ENCODE measurements at places on chromosomes 6 and 20. TPM values are rescaled to one million over a fixed set of nuclear protein-coding genes. Genes with fewer than 3 reads are reported as not detected.
A peak's percentile ranks its signal among the peaks of the same experiment; 100 is the strongest.

The SLC24A3 gene
- total RNA-seq = not detected

DNA sequence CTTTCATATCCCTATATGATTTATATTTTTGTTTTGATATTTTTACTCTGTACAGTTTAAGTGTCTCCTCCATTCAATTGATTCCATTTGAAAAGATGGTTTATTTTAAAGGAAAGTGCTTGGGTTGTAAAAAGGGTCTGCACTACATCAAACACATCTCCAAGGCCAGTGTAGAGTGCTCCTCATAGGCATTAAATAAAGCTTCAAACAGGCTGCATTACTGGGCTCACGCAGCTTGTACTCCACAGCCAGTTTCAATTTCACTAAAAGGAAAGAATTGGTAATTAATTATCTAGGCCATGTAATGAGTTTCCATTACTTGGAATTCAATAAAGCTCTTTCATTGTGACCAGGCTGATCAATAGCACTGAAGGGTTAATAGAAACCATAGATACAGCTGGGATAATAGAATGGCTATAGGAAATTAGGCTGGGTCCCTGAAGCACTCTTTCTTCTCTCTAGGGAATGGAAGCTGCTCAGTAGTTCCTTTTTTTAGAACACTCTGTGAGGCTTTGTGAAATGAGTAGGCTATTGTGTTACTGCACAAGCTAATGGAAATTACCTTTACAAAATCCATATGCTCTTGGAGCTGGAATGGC is 442.2 kb downstream of the RNF144B start:
- DNase-seq = no peak

DNA sequence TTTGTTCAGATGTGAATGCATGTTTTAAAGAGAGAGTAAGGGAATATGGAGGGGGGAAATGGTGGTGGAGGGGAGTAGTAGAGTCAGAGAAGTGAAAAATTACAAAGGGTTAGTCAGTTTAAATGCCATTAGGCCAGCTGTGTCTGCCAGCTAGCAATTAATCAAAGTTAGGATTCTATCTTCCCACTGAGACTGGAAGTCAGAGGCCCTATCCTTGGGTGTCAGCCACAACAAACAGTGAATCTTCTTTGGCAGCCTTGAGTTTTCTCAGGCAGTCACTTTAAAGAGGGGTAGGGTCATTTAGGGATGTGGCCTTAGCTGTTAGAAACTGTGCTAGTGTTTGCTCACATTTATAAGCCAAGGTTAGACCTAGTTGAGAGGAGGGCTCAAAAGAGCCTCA is 120.5 kb upstream of the BTBD3 start:
- no peak for DNase-seq

DNA sequence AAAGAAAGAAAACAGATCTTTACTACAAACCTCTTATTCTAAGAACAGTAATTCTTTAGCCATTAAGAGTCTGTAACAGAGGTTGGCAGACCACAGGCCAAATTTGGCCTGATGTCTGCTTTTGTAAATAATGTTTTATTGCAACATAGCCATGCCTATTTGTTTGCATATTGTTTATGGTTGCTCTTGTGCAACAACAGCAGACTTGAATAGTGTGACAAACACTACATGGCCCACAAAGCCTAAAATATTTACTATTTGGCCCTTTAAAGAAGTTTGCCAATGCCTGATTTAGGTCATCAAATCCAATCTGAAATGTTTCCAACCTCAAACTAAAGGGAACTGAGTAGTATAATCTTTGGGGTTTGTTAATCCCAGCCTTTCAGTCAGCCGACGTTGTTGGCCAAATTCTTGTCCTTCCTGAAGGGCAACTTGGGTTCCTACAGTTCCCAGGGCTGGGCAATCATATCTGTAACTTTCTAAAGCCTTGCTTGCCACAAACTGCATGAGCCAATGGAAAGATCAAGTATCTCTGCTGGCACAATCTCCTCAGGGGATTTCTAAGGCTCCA is 33.9 kb upstream of the TBC1D20 start:
- DNase-seq = no peak

DNA sequence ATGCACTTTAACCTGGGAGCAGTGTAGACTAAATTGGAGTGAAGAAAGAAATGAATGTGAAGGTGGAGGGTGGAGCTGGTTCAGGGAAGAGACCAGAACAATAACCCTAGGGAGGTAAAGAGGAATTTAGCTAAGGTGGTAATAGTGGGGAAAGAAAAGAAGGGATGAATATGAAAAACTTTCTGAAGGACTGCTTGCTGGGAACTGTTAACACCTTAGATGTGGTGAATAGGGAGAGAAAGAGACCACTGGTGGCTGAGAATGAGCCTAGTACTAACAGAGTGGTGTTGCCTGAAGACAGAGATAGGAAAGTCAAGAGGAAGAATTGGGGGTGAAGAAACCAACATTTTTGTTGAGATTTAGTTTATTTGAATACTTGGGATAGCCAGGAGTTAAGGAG is 78.4 kb upstream of the HS3ST5 start:
- DNase-seq = no peak

GRCh38 chr6:32973144-32974015 is 5.0 kb downstream of the BRD2 start:
- DNase-seq = peak; percentile 31

DNA sequence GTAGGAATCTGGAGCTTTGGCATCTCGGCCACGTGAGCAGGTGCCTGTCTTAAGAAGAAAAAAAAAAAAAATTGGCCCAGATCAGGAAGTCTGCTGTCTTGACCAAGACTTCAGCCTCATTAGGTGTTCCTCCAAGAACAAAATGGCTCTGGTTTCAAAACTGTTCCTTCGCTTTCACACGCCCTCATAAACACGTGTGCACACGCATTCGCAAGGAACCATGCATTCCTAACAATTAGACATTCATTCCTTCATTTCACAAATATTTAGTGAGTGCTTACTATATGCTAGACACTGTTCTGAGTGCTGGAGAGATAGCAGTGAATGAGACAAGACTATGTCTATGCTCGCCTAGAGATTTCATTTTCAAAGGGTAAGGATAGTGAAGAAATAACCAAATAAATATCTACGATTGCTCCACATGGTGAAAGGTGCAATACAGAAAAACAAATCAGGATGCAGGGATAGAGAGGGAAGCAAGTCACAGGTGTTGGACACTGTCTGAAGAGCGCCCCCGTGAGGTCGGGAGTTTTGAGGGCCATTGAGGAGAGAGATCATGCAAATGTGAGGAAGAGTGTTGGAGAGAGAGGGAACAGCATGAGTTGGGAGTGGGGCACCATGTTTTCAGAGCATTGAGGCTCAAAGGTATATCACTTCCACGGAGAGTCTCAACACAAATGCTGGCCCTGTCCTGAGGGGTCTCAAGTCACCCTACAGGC is 53.3 kb downstream of the CCDC170 start:
- DNase-seq = no peak

DNA sequence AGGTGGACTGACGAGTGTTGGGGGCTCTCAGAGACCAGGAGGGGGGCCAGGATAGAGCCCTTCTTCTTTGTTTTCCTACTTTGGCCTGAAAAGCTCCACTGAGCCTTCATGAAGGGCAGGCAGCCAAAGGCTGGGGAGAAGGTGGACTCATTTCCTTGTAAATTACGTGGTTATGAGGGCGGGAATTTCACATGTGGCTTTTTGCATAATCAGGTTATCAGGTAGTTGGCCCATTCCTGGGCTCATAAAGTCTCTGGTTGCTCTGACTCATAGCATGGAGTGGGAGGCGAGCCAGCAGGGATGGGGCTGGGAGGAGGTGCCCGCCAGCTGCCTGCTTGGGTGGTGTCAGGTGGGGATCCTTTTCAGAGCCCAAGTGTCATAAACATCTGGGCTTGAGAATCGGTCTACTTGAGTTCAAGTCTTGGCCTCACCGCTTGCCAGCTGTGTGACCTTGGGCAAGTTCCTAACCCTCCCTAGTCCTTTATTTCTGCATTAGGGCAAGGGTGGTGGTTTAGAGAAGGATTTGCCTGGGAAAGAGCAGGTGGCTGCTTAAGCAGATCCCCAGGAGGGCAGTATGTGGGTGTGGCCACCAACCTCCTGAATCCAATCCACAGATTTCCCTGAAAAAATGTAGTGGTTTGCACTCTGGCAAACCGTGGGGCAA is 26.5 kb upstream of the RNF24 start:
- DNase-seq = peak; percentile 96

- DNase-seq = no peak
Observed at GRCh38 chr6:158026901-158027589, 45.4 kb downstream of the SYNJ2 start.

DNA sequence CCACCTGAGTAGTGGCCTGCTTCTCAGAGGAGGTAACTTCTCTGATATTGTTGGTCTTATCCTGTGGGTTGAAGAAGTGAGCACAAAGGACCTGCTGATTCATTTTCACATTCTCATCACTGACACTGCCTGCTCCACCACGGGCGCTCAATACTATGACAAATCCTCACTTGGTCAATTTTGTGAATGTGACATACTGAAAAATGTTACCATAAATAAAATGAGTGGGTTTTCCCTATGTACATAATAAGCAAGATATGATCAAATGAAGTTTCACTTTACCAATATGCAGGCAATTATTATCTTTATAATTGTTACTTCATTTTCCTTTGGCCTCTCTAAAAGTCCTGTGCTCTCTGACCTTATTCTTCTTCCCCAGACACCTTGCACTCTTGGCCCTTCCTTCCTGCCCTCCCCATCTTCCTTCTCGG is 71.5 kb upstream of the RIPOR2 start:
- DNase-seq = no peak
